ENCODE measurements at places on chromosomes 2 and 18.
A peak's percentile ranks its signal among the peaks of the same experiment; 100 is the strongest.

DNA sequence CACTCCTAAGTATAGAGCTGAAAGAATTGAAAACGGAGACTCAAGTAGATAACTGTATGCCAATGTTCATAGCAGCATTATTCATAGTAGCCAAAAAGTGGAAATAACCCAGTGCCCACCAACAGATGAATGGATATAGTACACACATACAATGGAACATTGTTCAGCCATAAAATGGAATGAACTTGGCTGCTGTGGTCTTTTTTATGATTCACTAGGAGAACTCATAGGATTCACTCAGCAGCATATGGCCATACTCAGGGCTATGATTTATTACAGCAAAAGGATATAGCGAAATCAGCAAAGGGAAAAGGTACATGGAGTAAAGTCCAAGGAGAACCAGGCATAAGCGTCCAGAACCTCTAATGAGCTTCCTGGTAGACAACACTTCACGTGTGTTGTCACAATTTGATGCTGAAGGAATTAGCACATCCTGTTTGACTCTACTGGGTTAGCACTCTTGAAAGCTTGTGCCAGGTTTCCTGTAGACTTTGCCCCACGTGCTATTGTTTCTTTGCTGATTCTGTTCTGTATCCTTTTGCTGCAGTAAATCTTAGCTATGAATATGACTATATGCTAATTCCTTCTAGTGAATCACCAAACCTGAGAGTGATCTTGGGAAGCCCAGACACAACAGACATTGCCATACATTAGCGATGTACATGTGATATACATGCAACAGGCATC, 15.7 kb downstream of the SPC25 start:
- DNase-seq, result no peak

- DNase-seq, result no peak
These were observed 259.6 kb upstream of the PIK3C3 start for GRCh38 chr18:41695441-41695840.

GRCh38 chr2:186526281-186526680, 40.2 kb downstream of the ZC3H15 start:
- DNase-seq, result no peak

GRCh38 chr18:49340446-49340845, 120.0 kb downstream of the DYM start:
- DNase-seq, result no peak

GRCh38 chr2:12728221-12728777, 11.6 kb downstream of the TRIB2 start:
- DNase-seq, result peak; percentile 32

DNA sequence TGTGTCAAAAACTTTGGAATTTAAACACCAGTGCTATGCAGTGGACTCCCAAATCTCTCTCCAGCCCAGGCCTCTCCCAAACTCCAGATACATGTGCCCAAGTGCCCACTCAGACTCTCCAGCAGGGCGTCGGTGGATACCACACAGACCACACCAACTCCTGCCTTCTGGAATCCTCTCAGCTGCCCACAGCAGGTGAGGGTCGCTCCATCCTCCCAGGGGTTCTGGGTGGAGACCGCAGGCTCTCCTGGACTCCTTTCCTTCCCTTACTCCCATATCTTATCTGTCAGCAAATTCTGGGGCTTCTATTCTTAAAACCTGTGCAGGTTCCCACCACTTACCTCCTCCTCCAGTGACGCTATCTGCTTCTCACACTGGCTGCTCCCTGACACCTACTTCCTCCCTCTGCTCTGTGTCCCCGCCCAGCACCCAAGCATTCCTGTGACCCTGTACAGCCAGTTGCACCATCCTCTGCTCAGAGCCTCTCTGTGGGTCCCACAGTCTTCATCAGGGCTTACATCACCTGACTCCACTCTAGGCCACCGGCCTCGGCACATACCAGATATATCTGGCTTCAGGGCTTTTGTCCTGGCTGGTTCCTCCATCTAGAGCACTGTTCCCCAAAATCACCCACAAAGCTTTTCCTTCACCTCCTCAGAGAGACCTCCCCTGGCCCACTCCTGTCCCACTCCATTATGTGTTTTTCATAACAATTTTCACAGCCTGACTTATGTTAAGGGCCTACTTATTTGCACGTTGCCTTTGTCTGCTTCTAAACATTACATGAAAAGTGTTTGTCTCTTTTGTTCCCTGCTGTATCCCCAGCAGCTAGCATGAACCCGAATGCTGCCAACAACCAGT, 2.6 kb upstream of the IMP4 start:
- no peak for DNase-seq

- DNase-seq, result no peak
These were observed 157.0 kb upstream of the ACAA2 start for GRCh38 chr18:49970319-49970718.

DNA sequence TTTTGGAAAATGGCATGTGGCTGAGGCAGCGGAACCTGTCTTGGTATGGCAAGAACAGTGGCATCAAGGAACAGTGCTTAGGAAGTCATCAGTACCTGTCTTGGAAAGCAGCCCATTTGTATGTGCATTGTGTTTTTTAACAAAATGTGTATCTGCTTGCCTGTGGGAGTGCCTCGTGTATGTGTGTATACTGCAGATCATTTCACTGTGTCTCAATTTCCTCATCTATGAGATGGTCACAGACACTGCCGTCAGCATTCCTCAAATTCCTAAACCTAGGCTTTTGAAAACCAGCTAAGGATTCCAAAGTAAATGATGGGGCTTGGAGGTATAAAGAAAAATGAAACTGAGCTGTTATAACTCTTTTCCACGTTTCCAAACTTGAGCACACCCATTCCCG, 441.3 kb downstream of the RND3 start:
- DNase-seq, result no peak

DNA sequence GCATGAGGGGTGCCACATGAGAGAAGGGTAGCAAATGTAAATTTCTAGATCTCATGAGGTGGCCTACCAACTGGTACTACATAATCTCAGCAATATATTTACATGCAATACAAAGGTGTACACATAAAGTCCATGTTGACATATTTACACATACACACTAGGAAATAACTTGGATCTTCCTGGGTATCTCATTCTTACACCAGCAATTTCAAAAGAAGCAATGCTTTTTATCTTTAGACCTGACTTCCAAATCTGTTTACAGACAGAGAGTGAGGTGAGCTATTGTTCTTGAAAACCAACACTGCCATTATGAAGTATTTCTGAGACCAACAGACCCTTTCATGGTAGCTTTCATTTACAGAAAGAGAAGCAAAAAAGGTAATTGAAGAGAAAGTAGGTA, 184.2 kb downstream of the ERBB4 start:
- DNase-seq, result no peak

GRCh38 chr18:66760559-66760958, 156.7 kb upstream of the CDH19 start:
- DNase-seq, result no peak

DNA sequence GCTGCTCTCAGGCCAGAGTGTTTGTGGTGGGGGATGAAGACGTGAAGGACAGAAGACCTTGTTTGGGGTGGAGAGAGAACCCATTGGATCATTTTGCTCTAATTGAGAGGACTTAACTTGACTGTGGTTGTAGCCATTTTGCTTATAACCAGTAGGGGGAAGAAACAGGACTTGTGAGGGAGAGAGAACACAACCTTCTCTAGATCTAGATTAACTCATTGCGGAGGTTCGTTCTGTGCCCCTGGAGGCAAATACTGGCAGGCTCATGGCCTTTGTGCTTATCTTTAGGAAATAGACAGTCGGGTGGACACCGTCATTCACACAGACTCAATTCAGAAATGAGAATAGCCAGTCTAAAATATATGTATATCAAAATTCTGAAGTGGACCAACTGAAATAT, 147.0 kb upstream of the LHCGR start:
- DNase-seq, result no peak

- no peak for DNase-seq
These were observed 866.0 kb upstream of the ACVR2A start for GRCh38 chr2:146978577-146979555.

GRCh38 chr2:28538134-28538533, 42.3 kb downstream of the PLB1 start:
- no peak for DNase-seq

DNA sequence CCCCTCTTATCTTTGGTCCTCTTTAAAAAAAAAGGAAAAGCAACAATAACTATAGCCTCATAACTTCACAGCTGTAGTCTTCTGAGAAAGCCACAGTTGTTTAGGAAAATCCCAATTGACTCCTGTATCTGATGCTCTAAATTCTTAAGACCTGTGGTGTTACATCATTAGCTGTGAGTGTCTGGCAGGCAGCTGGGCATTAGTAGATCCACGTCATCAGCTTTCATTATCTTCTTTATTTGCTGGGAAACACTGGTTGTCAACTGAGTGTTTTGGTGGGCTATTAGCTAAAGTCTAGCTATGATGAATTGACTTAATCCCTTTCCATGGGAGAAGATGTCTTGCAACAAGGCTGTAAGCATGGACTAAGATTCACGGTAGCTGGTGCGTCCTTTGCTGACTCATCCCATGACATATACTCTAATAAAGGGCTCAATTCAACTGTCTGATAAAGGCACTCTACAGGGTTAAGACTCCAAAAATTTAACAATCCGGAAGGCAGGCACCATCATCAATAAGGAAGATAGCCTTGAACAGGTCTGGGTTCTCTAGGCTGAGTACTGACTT, 517.2 kb downstream of the PLCL1 start:
- DNase-seq, result no peak

DNA sequence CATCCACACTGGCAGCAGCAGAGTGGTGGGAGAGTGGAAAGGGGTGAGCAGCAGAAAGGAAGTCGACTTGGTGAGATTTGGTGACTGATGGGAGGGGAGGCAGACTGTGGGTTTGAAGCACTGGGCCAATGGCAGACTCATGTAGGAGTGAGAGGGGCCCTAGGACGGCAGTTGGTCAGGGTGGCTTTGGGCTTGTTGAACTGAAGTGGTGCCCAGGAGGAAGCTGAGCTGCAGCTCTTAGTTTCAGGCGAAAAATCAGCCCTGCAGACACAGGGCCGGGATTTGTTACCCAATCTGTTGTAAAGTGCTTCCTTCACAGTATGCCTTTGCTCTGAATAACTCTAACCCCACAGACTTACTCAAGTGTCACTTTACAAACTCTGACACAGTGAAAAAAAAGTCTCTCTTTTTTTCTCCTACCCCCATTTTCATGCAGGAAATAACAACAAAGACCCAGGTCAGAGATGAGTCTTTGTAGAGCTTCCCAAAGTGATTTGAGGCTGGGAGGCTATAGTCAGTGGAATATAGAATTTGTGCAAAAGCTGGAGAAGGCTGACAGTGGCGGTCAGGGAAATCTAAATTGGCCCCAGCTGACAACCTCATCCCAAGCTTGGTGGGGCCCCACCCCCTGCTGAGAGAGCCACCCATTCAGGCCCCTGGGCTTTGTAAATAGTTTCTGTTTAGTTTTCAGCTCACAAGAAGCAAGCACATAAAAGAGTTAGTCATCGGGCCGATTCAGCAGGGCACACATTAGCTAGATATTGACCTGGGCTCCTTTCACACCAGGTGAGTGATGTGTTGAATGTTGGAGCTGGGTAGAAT, 226.9 kb downstream of the VAPA start:
- DNase-seq, result no peak

GRCh38 chr2:124248386-124248785, 223.3 kb downstream of the CNTNAP5 start:
- DNase-seq, result no peak

- no peak for DNase-seq
These were observed 260.9 kb upstream of the CWC22 start for GRCh38 chr2:180268006-180268405.

- no peak for DNase-seq
These were observed 819 bp upstream of the KLF11 start for GRCh38 chr2:10042301-10043161.

DNA sequence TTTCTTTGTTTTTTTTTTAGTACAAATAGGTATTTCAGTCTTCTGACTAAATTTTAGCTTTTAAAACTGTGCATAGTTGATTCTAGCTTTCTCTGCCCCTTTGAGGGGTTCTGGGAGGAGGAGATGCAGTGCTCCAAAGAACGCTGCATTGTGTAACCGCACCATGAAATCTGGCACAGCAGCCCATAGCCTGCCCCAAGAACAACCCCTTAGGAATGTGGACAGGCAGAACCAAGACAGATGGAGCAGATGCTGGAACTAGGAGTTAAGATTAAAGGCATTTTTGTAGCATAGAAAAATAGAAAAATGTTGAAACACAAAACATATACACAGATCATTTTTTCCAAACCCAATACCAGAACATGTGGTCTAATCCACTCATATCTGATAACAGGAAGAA, 187.5 kb downstream of the SCG2 start:
- no peak for DNase-seq

- DNase-seq, result no peak
These were observed 65.2 kb downstream of the C2orf76 start for GRCh38 chr2:119301413-119301812.

GRCh38 chr18:37430357-37431076, 135.1 kb downstream of the CELF4 start:
- no peak for DNase-seq

DNA sequence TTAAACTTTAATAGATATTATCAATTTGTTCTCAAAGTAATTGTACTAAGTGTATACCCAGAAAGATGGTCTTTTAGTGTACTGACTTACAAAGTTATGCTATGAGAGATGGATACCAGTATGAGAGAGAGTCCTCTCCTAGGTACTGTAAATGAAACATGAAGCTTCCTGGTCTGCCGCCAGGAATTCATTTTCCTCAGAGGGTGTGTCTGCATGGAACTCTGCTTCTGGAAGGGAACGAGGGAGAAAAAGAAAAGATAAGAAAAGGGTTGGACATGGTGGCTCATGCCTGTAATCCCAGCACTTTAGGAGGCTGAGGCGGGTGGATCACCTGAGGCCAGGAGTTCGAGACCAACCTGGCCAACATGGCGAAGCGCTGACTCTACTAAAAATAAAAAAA, 2.2 kb upstream of the SSB start:
- DNase-seq, result no peak

DNA sequence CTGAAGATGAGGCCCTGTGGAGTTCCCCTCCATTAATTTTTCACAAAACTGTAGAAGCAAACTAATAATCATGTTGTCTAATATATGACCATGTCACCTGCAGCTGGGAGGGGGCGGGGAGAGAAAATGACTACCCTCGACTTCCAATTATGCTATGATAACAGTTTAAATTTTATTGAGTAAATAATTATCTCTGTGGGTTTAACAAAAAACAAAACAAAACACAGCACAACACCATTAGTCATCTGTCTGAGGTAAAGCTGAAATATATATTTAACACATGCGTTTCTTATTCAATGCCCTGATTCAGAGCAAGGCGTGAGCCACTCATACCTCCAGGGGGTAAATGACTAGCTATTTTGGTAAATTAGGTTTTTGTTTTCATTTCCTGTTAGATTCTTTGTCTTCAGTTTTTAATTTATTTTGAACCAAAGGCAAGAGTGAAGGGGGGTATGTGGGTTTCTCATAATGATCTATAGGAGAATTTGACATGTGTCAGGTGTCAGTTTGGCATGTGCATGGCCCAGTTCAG, 77.4 kb upstream of the ZCCHC2 start:
- DNase-seq, result no peak

DNA sequence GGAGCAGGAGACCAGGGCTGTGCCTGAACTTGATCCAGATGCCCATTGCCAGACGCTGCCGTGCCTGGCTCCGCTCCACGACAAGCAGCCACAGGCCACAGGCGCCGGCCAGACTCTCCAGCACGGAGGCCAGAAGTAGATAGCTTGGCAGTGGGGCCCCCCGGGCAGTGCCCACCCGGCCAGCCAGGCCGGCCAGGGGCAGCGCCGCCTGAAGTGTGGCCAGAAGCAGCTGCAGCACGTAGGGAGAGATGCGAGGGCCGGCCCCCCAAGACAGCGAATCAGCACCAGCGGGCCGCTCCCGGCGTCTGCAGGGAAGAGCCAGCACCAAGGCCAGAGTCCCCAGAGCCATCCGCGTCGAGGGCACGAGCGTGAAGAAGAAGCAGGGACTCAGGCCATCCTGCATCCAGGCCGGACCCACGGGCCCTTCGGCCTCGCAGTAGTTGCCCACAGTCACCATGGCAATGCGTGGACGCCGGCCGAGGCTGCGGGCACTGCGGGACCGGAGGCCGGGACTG, 484 bp downstream of the ABCB6 start:
- no peak for DNase-seq

Measured in activated CD4-positive, alpha-beta T cell treated with anti-CD3 and anti-CD28 coated beads for 1 hour (primary cell).